Progenitor cell of endocrine pancreas (in vitro differentiated cells): ENCODE measurements at places on chromosomes 5 and 9. TPM values are rescaled to one million over a fixed set of nuclear protein-coding genes. Genes with fewer than 3 reads are reported as not detected.

PCDHA9 gene
- 3.4 and 3.8 TPM in 2 replicates for total RNA-seq

GM2A gene
- total RNA-seq: 26.2 and 27.1 TPM in 2 replicates

TLE4 gene
- total RNA-seq: 54.1 and 55.6 TPM in 2 replicates

SV2C gene
- total RNA-seq: 0.27 and 0.48 TPM in 2 replicates

POLK gene
- total RNA-seq: 20.2 TPM in 2 replicates

SLC6A19 gene
- 2.2 and 2.6 TPM in 2 replicates for total RNA-seq

CCL21 gene
- not detected in 2 replicates for total RNA-seq

PAXX gene
- total RNA-seq: 54.9 and 57.1 TPM in 2 replicates

PDZD2 gene
- total RNA-seq: 2.4 and 3.1 TPM in 2 replicates

TUT7 gene
- total RNA-seq: 24.5 and 25.2 TPM in 2 replicates

HSPB3 gene
- not detected in 2 replicates for total RNA-seq

CCNG1 gene
- 250 and 267 TPM in 2 replicates for total RNA-seq

HTR1A gene
- total RNA-seq: not detected in 2 replicates

SDHA gene
- total RNA-seq: 88.1 and 88.5 TPM in 2 replicates

GFI1B gene
- total RNA-seq: 0.12 TPM in 1 of 2 replicates, not detected in the other

HAVCR2 gene
- total RNA-seq: 0.17 and 0.62 TPM in 2 replicates

KIF12 gene
- total RNA-seq: 166 and 176 TPM in 2 replicates

FGD3 gene
- total RNA-seq: 9.6 and 12.0 TPM in 2 replicates

SPINK5 gene
- total RNA-seq: 19.7 and 23.8 TPM in 2 replicates

PIP5K1B gene
- 1.5 and 2.0 TPM in 2 replicates for total RNA-seq
